GM12892 (cell line): ENCODE measurements at places on chromosomes 3 and 15.

DNA sequence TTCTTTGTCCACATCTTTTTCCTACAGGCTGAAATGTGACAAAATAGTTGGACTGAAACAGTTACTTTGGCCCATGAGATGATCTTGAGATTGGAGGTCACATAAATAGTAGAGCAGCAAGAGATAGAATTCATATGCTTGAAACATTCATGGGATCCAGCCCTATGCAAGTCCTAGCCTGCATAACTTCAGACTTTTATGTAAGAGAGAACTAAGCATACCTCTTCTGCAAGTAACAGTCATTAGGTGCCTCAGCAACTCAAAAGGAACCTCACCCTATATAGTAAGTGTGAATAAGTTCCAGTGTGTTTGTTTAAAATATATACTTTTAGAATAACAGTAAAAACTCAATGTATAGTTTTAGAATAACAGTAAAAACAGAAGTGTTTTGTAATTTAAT, 138.0 kb upstream of the P2RY1 start:
- no peak for DNase-seq

DNA sequence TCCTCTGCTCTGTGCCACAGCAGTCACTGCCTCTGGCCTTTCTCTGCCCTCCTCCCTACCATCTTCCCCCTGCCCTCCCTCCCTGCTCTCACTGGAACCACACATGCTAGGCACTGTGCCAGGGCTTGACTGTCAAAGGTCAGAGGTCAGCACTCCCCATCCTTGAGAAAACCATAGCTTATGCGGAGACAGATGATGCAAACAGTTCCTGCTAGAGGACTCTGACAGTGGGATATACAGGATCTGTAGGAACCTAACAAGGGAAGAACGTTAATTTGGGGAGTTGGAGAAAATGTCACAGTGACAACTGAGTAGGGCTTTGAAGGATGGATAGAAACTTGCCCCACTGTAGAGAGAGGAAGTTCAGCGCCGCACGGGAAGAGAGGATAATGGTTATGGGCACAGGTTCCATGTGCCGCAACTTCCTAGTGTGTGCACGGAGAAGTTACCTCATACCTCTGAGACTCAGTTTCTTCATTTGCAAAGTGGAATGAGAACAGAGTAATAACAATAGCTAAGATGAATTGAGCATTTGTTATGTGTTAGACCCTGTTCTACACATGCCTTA, 29.3 kb upstream of the XYLB start:
- DNase-seq, result no peak

DNA sequence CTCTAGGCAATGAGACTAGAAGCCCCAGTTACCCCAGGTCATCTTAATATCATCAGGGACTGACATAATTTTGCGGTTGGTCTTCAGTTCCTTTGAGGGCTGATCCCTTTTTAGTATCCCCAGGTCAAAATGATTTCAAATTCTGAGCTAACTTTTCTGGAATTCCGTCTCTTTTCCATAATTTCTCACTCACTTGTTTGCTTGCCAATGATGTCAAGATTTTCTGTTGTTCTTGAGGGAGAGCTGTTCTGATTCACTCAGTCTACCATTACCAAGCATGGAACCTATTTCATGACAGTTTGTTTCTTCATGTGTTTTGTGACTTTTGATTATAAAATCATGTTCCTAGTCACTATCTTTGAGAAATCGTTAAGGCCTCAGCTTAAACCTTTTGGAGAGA, 190.5 kb upstream of the LYSMD4 start:
- no peak for DNase-seq

- DNase-seq, result no peak
Measured at GRCh38 chr15:39075756-39076341, 505.0 kb upstream of the THBS1 start.

DNA sequence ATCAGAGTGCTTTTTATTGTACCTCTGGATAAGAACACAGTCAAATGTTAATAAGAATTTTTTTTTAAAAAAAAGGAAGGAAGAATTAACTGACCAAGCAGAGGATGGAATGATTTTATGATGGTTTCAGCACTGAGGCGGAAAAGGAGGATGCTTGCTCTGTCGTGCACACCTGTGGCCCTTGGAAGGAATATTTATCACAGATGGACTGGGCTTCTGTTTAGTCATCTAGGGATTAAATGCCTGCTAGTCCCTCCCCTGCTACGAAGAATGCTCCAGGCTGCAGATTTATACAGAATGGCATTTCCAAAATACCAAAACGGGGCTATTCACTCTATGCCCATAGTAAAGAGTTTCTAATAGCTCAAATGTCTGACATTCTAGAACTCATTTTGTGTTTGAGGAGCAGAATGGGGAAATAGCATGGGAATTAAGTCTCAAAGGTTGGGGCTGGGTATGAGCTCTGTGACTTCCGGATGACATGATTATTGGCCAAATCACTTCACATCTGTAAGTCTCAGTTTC, 92.8 kb upstream of the BCL6 start:
- DNase-seq, result no peak

GRCh38 chr3:159884661-159885402, 103.8 kb upstream of the IL12A start:
- DNase-seq, result no peak

- DNase-seq, result no peak
Measured at GRCh38 chr3:70067860-70068521, 68.5 kb downstream of the SAMMSON start.

GRCh38 chr15:96330450-96331143, at the start of gene NR2F2:
NR2F2 (plus strand) TSS chr15:96330700; CDS start chr15:96332106, 1,406 bp downstream.
- peak; percentile 53 for DNase-seq

GRCh38 chr15:31489281-31489680, 162.6 kb downstream of the KLF13 start:
- DNase-seq, result no peak

- no peak for DNase-seq
Measured at GRCh38 chr3:159174715-159175692, 373.1 kb downstream of the MFSD1 start.
